Stimulated activated CD8-positive, alpha-beta memory T cell treated with anti-CD3 and anti-CD28 coated beads, Interleukin-15, amount 100 ng/mL, for 24 hours (primary cell): ENCODE measurements at places on chromosomes 1 and 21.

DNA sequence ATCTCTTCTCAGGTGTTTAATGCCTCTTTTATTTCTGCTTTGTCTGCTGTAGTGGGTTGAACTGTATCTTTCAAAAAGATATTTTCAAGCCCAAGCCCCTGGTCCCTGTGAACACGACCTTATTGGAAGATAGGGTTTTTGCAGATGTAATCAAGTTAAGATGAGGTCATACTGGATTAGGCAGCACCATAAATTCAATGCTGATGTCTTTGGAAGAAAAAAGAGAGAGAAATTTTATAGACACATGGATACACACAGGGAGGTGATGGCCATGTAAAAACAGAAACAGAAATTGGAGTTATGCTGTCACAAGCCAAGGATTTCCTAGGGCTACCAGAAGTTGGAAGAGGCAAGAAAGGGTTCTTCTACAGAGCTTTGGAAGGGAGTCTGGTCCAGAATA, 301.4 kb downstream of the KCTD3 start:
- DNase-seq: no peak

- no peak for DNase-seq
Measured at GRCh38 chr1:172447641-172448040, 3.8 kb upstream of the PIGC start.

GRCh38 chr1:244473059-244473605, 12.1 kb downstream of the CATSPERE start:
- no peak for DNase-seq

- no peak for DNase-seq
Measured at GRCh38 chr1:221871056-221871455, 129.2 kb upstream of the DUSP10 start.

GRCh38 chr1:113934006-113934405, 4.9 kb downstream of the HIPK1 start:
- no peak for DNase-seq

- peak; percentile 13 for DNase-seq
Measured at GRCh38 chr1:224615861-224616755, at the start of gene CNIH3. Gene CNIH3, plus strand, starts transcription at chr1:224616317. Its CDS starts 858 bp downstream, at chr1:224617175.

DNA sequence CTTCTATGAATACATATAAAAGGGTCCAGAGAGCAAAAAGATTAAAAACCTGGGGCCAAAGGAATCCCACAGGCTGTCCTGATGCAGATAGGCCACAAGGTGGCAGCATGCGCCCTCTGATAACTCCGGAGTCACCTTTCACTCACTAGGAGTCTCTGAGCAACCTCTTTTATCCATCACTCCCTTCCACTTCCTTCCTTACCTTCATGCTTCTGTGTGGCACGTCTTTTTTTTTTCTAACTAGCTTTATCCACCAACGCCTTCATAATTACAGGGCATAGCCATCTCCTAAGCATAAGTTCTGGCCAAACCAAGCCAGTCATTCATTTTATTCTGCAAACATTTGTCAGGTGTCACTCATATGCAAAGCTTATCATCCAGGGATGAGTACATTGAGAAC, 3.9 kb upstream of the PGLYRP4 start:
- DNase-seq: peak; percentile 21

- DNase-seq: no peak
Measured at GRCh38 chr1:50295566-50295965, 127.7 kb downstream of the DMRTA2 start.

GRCh38 chr1:55076356-55076755, 37.0 kb downstream of the PCSK9 start:
- DNase-seq: no peak

GRCh38 chr1:26027716-26028489, 6.3 kb downstream of the EXTL1 start:
- DNase-seq: no peak

DNA sequence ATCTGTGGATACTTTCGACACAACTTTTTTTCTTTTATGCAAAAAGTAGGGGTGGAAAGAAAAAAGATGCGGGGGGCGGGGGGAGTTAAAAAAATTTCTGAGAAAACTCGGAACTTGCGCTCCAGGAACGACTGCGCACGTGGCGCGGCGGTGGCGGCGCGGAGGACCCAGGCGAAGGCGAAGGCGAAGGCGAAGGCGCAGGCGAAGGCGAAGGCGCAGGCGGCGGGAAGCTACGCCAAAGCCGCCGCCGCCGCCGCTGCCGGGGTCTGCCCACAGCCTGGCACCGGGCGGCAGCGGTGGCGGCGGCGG, 208 bp upstream of the BARHL2 start:
- DNase-seq: no peak

GRCh38 chr1:31936278-31936980, 1.7 kb downstream of the PTP4A2 start:
- no peak for DNase-seq

DNA sequence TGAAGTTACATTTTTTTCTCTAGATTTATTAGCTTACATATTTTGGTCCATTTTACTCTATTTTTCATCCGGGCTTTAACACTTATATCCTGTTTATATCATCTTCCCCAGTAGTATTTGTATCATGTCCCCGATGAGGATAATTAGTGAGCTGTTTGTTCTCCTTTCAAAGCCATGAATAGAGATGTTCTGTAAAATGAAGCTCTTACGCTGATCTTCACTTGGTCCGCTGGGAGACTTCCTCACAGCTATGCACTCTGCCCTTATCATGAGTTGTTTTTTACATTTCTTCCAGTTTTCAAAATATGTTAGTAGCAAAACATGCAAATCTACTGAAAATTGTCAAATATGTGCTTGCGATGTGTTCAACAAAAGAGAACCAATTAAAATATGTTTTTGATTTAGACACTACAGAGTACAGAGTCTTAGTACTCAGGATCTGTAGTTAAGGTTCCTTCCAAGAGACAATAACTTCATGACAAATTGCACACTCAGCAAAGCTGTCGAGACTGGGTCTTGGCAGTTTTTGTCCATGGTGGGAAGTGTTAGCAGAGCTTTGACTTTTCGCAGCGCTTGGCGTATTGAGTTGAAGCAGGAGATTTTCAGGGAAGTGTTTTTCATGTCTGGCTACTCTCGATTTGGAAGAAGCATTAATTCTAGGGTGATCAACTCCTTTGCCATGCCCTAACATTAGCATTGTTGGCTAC, 292.0 kb upstream of the ADAMTS5 start:
- no peak for DNase-seq

DNA sequence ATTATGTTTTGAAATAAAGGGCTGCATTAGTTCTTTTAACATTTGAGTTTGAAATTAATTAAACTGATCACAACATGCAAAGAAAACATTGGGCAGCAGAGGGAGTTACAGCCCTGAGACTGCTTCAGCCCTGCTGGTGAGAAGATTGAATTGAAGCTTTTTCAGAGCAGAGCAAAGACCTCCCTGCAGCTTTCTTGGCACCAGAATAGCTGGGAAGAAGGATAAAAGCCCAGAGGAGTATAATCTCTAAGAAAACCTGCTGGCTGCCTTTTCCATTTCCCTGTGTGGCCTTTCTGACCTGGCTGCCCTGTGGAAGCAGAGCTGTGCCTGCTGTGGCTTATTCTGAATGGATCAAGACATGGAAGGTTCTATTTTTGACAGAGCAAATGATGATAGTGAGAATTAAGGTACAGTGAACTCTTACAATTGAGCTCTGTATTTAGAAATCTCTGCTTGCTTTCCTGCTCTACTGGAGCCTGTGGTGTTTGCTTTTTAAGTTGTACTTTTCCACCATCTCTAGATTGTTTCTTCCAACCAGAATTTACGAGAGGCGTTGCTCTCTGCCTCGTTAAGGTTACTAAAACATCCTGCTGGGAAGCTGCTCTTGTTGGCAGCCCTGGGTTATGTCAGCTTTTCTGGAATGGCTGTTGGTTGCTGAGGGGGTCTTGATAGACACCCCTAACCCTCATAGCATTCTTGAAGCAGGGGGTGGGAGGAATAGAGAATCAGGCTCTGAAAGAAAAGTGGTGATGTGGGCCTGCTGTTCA, 9.9 kb downstream of the SNRPE start:
- DNase-seq: no peak

DNA sequence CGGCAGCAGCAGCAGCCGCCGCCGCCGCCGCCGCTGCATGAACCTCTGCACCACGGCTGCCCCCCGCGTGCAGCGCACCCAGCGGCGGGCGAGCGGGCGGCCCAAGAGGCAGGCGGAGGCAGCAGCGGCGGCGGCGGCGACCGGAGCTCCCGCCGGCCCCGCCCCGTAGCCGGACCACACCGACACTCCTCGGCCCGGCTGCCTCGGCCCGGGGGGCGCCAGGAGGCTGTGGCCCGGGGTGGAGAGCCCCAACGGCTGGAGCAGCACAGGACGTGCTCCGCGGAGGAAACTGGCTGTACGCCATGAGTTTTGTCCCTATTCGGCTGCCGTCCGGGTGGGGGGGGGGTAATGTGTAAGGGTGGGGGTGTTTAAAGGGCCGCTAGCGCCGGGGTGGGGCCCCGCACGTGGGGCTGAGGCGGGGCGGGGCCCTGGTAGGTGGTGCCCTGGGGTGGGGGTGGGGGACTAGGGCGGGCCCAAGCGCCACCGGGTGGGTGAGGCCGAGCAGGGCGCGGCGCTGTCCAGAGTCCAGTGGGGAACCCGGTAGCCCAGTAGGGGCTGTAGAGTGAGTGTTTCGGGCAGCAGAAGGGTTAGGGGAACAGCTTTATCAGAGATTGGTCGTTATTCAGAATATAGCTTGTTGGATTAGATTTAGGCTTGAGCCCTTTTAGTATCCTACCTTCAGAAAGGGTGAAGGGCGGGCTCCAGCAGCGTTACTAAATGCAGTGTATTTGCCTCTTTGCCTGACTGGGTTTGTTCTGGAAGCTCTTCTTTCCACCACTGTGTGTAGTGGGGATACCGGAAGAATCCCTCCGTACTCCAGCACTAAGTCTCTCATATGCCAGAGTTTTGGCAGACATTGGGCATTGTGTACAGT, at the start of gene FAM78B:
Gene FAM78B, minus strand, starts transcription at position 304 of the 874 bp plus-strand sequence. CDS start 753 bp downstream, outside the sequence.
- DNase-seq: no peak

GRCh38 chr21:34343838-34344381, 19.9 kb upstream of the KCNE2 start:
- DNase-seq: no peak

GRCh38 chr1:80542231-80542630, 1258.5 kb upstream of the ADGRL2 start:
- DNase-seq: no peak

DNA sequence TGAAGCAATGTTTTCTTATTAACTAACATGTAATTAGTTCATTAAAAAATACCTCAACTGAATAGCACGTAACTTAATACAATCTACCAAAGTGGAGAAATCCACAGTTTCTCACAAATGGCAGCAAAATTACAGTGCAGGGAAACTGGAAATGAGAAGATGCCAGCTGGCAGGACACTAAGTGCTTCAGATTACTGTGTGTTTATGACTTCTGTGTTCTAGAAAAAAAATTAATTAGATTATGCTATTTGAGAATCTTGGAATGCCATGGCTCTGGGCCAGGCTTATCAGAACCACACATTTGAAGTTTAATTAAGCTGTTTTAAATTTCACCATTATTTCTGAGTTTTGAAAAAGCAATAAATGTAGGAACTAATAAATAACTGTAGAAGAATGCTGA, 357.6 kb downstream of the TGFB2 start:
- no peak for DNase-seq

DNA sequence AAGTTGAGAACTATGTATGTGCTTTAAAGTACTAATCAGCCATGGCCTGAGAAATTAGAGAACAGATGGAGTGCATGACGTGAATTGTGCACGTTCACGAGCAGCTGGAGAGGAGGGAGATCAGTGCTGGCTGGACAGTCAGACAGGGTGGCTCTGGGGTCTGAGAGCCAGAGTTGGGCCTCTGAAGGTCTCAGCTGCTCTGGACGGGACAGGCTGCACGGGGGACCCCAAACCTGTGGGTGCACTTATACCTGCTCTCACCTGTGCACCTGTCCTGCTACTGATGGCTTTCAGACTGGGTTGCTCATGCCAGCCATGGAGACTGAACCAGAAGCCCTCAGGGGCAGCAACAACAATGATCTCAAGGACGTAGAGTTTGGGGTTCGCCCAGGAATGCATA, 43.5 kb downstream of the UMODL1 start:
- DNase-seq: no peak

- no peak for DNase-seq
Measured at GRCh38 chr1:241990040-241990439, 8.9 kb downstream of the MAP1LC3C start.

DNA sequence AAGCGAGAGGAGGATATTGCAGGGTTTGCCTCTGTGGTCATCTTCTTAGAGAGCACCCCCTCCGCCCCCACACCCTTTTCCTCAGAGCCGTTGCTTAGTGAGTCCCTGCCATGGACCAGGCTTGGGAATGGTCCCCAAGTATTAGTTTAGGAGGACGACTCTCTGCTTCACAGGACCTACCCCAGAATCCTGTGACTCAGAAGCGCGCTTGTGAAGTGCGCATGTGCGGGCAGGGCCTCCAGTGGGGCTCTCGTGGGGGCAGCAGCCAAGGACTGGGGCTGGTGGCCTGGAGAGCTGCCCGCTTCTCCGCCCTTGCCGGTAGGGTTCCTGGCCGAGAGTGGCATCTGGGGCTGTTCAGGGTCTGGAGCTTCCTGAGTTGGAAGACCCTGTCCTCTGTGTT, 37.3 kb upstream of the HMGN1 start:
- DNase-seq: no peak

GRCh38 chr1:88186911-88187310, 497.2 kb upstream of the PKN2 start:
- no peak for DNase-seq

DNA sequence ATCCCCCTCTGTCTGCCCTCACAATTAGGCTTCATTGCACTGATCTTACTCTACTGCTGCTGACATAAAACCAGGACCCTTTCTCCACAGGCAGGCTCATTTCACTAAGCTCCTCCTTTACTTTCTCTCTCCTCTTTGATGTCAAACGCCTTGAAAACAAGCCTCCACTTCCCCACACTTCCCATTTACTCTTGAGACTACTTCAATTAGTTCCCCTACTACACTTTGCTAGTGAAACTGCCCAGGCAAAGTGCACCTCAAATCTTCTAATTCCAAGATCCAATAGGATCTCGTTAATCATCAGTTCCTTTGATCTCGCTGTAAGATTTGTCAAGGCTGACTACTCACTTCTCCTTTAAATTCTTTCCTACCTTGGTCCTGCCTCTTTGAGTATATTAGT, 5.9 kb upstream of the CDC20 start:
- DNase-seq: no peak

DNA sequence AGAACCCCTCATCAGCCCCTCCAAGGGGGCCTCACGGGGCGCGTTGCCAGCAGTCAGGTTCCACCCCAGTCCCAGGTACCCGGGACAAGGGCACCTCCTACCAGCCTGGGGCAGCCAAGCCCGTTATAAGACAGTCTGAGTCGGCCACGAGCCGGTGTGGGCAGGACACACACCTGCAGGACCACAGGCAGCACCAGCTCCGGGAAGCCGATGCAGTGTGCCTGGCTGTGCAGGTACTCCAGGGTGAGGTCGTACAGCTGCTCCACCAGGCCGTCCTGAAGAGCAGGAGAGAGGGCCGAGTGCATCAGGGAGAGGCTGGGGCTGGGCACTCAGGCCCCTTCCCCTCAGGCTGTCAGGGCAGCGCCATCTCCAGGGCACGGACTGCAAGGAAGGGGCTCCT, 11.1 kb downstream of the NOC2L start:
- no peak for DNase-seq

- DNase-seq: no peak
Measured at GRCh38 chr1:211258310-211258755, 833 bp upstream of the RCOR3 start.
